Right cardiac atrium (tissue), 5 donors: ENCODE measurements at places on chromosomes 5 and 9. TPM values are rescaled to one million over a fixed set of nuclear protein-coding genes. Genes with fewer than 3 reads are reported as not detected.

DNA sequence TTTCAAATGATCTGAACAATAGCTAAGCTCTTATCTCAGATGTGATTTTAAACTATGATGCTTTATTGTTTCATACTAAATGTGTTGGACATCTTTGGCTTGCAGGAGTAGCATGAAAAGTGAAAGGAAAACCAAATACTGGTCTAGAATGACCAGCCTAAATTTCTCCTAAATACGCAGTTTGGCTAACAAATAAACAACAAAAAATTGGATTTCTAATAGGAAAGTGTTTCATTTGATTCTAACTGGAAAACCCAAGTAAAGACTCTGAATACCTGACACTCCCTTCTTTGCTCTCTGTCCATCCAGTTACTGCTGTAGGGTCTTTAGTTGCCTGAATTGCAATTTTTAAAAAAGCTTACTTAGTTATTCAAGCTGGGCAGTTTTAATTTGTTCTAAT, 111.7 kb upstream of the ACOT12 start:
- no peak for DNase-seq

GRCh38 chr5:158899211-158899610, 200.5 kb downstream of the EBF1 start:
- DNase-seq = no peak

The GABRG2 gene
- polyA plus RNA-seq = not detected

The GPR21 gene
- polyA plus RNA-seq = 0.36 TPM

The C9 gene
- not detected for polyA plus RNA-seq
